ENCODE measurements at places on chromosomes 16 and 17.
A peak's percentile ranks its signal among the peaks of the same experiment; 100 is the strongest.

- no peak for DNase-seq
These were observed at the start of gene NOL3 for GRCh38 chr16:67170168-67170948. Gene NOL3 (plus strand): TSS chr16:67170538.

DNA sequence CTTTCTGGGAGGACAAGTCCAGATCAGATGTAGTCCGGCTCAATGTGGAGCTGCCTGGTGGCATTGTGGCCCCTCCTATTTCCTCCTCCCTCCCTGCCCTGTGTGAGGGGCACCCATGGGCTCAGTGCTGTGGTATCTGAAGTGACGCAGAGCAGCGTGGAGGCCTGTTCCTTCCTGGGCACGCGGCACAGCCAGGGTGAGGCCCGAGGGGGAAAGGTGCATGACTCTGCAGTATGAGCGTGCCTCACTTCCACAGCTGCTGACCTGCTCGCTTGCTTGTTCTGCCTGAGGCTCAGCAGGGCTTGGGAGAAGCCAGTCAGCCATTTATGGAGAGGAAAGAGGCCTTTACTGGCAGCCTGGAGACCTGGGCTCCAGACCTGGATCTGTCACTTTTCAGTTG, 11.7 kb downstream of the TMEM238L start:
- no peak for DNase-seq

GRCh38 chr17:75853433-75853832, 1.7 kb downstream of the WBP2 start:
- no peak for DNase-seq

- DNase-seq, result no peak
These were observed 153.3 kb downstream of the C16orf78 start for GRCh38 chr16:49526860-49527365.

DNA sequence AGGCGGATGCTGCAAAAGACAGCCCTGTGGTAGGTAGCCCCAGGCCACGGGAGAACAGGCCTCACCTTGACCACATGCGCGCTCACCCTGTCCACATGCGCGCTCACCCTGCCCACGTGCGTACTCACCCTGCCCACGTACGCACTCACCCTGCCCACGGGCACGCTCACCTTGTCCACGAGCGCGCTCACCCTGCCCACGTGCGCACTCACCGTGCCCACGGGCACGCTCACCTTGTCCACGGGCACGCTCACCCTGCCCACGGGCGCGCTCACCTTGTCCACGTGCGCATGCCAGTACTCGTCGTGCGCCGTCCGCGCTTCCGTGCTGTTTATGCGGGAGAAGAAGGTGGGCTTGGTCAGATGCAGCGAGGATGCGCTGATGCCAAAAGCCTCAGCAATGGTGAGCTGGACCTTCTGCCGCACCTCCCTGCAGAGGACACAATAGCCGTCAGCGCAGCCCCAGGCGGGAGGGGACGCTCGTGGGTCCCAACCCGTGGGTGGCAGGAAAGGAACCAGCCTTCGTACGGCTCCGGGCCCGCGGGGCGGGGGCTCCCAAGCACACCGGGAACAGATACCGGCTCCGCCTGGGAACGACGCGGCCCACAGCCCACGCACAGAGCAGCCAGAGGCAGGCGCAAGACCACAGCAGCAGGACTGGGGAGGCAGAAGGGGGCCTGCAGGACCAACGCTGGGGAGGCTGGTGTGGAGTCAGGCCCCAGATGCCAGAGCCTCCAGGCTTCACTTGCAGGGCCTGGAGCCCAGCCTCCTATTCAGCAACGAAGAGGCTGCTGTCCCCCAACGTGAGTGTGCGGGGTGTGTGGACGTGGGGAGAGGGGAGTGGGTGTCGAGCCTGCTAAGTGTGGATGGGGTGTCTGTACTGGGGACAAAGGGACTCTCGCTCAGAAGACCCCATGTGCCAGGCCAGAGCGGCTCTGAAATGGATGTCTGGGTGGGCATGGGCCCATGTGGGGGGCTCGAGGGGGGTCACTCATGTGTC, 14.2 kb upstream of the HEXD start:
- no peak for DNase-seq

GRCh38 chr17:77865112-77865611, 93.3 kb upstream of the TNRC6C start:
- DNase-seq, result no peak

- DNase-seq, result no peak
These were observed 597.4 kb upstream of the CDH5 start for GRCh38 chr16:65769055-65769465.

DNA sequence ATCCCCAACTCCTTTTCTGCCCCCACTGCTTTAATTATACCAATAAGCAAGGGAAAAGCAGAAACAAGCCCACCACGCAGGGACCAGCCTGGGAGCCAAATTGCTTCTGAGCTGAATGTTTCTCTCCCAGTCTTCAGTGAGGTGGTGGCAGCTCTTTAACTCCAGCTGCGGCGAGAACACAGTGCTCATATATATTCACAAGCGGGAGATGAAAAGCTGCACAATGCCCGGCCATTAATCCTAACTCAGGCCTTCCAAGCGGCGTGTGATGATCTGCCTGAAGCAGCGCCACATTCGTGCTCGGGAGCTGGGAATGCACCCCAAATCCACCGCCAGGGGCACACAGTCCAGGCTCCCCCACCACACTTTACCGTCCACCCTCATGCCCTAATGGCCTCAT, 203.7 kb upstream of the SDK2 start:
- DNase-seq, result no peak

DNA sequence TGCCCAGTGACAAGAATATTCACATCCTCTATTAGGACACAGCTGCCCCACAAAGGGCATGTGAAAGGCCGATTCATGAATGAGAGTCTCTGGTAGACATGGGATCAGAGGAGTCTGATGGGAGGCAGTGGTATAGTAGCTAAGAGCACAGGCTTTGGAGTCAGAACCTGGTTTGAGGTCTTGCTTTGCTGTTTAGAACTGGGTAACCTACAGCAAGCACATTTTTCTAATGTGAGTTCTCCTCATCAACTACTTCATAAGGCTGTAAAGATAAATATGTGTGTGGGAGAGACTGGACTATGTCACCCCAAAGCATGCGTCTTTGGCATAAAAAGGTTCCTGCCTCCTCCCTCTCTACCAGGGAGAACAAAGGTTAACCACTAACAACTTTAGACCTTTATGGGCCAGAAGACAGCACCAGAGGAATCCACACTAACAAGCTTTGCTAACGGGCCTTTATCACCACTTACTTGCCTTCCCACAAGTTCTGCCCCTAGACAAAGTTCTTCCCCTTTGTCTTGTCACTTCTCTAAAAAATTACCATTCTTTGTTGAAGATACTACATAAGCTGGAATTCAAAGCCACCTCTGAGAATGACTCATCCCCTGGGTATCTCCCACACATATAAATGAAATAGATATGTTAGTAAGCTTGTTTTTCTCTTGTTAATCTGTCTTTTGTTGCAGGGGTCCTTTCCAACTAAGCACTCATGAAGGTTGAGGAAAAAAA, 21.1 kb downstream of the CDR2 start:
- DNase-seq, result no peak

DNA sequence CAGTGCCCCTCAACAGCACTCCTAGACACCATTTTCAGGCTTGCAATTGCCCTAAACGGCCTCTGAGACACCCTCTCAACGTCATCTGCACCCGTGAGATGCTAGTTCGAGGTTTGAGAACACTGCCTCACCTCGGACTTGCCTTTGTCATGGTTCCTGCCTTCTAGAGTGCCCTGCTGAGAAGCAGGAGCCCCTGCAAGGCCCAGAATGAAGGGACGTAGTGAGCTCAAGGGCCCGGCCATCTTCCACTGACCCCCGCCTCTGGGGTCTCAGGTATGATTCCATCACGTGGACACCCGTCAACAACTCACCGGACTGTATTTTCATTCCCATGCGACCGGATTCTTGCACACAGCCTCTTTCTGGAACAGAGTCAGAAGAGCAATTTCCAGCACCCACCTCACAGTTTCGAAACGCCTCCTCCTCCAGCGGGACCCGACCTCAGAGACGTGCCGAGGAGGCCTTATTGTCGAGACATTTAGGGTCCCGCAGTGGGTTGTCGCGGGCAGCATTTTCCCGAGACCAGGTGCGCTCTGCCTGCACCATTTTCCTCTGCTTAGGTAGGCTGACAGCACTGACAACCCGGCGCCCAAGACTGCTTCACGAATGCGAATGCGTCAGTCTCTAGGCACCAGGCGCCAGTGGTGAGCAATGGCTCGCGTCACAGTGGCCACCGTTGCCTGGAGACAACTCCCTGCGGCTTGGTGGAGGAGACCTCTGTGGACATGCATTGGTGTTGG, 999.9 kb downstream of the KCNJ18 start:
- DNase-seq, result no peak

DNA sequence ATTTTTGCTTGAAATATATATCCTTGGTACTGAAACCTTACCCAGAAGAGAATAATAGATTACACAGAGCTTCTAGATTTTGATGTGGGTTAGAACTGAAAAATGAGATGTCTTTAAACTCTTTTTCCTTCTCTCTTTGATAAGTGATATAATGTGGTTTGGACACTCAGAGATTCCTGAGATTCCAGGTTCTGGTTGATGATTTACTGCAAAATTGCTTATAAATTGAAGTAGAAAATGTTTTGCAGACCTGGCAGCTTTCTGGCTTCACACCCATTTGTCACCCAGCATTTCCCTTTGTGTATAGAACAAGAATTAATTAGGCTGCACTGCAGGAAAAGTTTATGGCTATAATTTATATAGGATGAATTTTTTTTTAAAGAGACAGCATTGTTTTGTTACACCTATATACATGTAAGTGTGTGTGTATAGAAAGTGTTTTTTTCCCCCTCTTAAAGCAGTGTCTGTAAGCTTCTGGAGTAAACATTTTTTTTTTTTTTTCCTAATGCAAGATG, 23.5 kb downstream of the AATF start:
- DNase-seq, result no peak

GRCh38 chr17:66915204-66915611, 49.3 kb upstream of the CACNG4 start:
- no peak for DNase-seq

DNA sequence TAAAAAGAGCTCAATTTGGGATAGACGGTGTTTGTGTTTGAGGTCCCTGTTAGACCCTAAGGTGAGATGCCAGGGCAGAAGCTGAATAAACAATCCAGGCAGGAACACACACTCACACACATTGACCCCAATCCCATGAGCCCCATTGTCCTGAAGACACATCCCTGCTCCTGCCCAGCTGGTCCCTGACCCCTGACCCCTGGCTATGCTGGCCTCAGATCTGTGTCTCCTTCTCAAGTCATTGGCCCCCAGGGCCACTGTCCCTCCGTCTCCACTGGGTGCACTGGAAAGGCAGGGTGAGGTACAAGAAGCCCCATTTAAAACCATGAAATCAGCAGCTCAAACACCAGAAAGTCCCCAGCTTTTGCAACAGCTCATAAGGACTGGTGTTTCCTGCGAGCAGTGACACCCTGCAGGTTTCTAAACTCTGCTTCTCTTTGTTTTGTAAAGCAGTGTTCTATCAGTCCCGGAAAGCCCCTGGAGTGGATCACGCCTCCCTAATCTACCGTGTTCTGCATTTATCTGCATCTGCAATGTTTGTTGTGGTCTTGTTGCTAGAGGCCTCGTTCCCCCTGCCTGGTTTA, 18.0 kb upstream of the ASGR2 start:
- DNase-seq, result peak; percentile 15

DNA sequence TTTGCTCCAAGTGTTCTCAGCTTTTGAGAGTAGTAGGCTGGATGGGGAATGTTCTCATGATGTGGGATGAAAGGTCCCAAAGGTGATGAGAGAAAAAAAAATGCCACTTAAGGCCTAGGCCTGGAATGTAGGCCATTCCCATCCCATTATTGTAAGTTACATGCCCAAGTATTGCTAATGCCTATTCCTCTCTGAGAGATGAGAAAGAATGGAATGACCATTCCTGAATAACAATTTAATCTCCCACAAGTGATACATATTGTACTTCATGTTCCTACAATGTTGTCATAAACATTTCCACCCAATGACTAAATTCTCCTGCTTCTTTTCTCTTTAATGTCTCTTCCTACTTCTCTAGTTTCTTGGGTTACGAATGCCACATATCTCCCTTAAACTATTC, 102.8 kb upstream of the KCNJ16 start:
- no peak for DNase-seq

GRCh38 chr16:19131825-19132218, 18.1 kb downstream of the ITPRIPL2 start:
- DNase-seq, result no peak

DNA sequence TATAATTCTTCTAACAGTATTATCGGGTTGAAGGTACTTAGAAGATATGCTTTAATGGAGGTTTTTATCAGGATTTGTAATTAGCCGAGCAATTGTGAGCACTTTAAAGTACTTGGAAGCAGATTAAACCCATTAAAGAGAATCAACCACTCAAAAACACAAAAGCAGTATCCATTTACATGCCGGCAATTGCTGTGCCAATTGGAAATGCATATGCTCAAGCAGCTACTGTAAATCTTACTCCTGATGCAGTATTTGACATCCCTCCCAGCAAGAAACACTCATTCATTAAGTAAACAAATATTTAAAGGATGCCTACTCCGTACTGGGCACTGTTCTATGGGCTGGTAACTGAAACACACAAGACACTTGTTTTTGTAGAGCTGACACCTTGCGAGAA, 11.4 kb upstream of the CCL1 start:
- DNase-seq, result no peak

- DNase-seq, result no peak
These were observed 6.6 kb downstream of the PLEKHH3 start for GRCh38 chr17:42669977-42670788.

- no peak for DNase-seq
These were observed 121.4 kb upstream of the FOXF1 start for GRCh38 chr16:86388976-86389375.

DNA sequence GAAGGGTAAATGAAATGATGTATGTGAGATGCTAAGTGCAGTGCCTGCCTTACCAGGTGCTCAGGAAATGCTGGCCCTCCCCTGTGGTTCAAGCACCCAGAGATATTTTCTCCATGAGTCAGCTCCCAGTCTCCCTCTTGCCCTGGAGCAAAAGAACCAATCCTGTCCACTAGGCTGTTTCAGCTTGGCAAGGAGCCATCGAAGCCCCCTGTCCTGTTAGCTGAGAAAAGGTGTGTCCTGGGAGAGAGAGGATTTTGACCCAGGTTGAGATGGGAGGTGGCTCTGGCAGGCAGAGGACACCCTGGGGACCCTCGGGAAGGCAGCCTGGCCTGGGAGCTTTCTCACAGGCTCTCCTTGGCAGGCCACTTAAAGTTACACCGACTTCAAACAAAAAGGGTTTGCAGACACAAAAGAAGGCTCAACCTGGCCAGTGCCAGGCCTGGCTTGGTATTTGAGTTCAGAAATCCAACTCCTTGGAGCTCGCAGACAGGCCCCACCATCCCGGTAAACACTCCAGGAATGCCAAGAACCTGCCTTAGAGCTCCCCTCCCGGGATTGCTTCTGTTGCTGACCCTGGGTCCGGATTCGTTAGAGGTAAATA, 29.6 kb downstream of the NTN1 start:
- DNase-seq, result no peak

- no peak for DNase-seq
These were observed 23.0 kb downstream of the TMC6 start for GRCh38 chr17:78105551-78105950.

- DNase-seq, result no peak
These were observed 28.0 kb upstream of the UBE2G1 start for GRCh38 chr17:4394208-4395110.

DNA sequence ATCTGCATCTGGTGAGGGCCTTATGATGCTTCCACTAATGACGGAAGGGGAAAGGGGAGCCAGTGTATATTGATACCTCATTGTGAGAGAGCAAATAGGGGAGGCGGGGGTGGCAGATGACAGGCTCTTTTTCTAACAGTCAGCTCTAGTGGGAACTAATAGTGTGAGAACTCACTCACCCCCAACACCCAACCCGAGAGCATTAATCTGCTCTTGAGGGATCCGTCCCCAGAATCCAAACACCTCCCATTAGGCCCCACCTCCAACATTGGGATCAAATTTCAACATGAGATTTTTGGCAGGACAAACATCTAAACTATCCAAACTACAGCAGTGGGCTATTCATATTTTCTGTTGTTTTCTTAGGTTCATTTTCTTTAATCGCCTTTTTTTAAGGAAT, 54.4 kb downstream of the BPTF start:
- DNase-seq, result no peak

Measured in stimulated activated CD8-positive, alpha-beta memory T cell treated with anti-CD3 and anti-CD28 coated beads, Interleukin-4, amount 100 ng/mL, for 24 hours (primary cell).